ENCODE measurements at places on chromosomes 11 and 22.

DNA sequence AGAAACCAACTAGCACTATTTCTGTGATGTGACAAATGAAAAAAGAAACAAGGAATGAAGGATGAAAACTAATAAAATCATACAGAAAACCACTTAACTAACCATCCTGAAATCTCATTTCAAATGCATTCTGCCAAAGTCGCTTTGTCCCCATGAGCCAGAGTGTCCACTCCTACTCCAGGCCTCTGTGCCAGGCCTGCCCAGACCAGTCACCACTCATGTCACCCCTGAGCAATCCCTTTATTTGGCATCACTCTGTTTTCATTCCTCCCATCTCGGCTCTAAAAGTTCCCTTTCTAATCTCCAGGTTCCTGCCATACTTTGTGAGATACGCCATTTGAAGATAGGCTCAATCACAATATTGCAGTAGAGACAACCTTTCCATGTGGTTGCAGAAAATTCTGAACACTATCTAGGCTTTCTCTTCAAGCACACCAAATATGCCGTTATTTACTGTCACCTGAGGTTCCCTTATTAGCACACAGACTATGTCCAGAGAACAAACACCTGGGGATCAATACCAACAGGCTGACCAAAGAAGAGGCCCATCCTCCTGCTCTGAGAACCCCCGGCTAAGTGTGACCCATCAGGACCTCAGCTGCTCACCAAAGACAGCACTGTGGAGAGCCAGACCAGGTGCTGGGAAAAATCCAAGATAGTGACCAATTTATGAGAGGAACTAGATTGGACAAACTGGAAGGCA is 202.4 kb downstream of the LARGE1 start:
- no peak for DNase-seq

GRCh38 chr11:74717221-74717969 is 13.8 kb downstream of the CHRDL2 start:
- no peak for DNase-seq

- no peak for DNase-seq
Observed at GRCh38 chr11:70646272-70647049, 248.1 kb downstream of the CTTN start.

GRCh38 chr11:13963169-13963948 is 836 bp downstream of the SPON1 start:
- DNase-seq = no peak

- DNase-seq = no peak
Observed at GRCh38 chr22:44885806-44886360, 123.9 kb downstream of the PHF21B start.

All from activated CD4-positive, alpha-beta T cell treated with anti-CD3 and anti-CD28 coated beads, Interleukin-2, Interleukin-4, amounts not matched to agents 100 ng/mL and 50 ng/mL, durations not matched to agents 16 hours and 8 hours (primary cell).